Nucleus accumbens (tissue), 56 donors: ENCODE measurements at places on chromosomes 12 and 14.

DNA sequence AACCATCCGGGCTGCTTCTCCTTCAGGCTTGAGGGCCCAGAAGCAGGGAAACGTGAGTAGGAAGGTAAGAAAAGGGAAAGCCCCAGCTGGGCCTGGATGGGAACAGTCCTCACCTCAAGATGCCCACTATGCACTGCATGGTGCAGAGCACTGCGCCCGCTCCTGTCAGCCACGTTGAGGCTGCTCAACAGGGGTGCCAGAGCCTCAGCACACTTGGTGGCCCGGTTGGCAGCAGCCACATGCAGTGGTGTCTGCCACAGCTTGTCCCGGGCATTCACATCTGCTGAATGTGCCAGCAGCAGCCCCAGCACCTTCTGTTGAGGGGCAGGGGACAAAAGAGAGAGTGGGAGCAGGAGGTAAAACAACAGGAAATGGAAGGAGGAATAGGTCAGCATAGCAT lies 2.5 kb downstream of the ANKRD52 start:
- no peak for DNase-seq

DNA sequence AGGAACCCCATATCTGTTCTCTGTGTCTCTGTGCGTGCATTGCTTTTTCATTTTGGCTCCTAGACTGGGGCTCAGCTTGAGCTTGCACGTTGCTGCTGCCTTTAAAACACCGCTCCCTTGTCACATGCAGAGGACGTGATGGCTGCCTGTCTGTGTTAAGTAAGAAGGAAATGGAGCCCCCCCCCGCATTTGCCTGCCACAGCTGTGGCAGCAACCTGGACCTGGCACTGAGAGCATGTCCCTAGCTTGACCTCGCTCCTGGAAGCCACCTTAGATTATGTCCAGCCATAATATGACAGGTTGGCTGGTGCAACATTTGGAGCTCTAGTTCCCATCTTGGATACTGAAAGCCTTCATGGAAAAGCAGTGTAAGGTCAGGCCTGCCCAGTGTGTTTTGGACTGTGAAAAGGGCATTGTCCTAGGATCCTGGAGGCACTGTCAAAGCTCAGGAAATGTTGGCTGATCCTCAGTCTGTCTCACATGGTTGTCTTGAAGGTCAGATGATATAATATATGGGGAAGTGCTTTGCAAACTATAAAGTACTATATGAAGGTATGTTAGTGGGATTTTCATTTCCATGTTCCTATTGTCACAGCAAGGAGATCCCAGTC lies 73.8 kb downstream of the PRKCH start:
- no peak for DNase-seq

GRCh38 chr12:105922670-105923102 lies 216.1 kb downstream of the NUAK1 start:
- DNase-seq: no peak

- DNase-seq: no peak
Observed at GRCh38 chr14:73463411-73463810, 5.1 kb upstream of the NUMB start.

- no peak for DNase-seq
Observed at GRCh38 chr14:96455588-96455987, 46.6 kb upstream of the PAPOLA start.

- no peak for DNase-seq
Observed at GRCh38 chr14:100374270-100374669, 51.1 kb downstream of the SLC25A47 start.

DNA sequence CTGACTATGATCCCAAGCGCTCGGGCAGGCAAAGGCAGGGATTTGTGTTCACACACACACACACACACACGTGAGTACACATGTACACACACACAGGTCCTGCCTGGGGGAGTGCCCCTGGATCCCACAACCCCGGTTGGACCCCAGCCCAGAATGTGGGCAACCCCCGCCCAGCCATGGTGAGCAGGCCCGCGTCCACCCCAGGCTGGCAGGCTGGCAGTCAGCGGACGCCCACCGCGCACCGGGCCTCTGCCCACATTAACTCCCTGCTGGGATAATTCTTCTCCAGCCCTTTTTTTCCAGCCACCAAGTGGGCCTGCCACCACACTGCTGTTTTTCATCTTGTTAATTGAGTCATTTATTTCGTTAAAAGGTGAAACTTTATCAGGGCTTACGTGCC lies 256.2 kb downstream of the BCL11B start:
- DNase-seq: no peak
